ENCODE measurements at places on chromosomes 2 and 18.

GRCh38 chr18:67672716-67673115, 156.2 kb upstream of the DSEL start:
- DNase-seq = no peak

DNA sequence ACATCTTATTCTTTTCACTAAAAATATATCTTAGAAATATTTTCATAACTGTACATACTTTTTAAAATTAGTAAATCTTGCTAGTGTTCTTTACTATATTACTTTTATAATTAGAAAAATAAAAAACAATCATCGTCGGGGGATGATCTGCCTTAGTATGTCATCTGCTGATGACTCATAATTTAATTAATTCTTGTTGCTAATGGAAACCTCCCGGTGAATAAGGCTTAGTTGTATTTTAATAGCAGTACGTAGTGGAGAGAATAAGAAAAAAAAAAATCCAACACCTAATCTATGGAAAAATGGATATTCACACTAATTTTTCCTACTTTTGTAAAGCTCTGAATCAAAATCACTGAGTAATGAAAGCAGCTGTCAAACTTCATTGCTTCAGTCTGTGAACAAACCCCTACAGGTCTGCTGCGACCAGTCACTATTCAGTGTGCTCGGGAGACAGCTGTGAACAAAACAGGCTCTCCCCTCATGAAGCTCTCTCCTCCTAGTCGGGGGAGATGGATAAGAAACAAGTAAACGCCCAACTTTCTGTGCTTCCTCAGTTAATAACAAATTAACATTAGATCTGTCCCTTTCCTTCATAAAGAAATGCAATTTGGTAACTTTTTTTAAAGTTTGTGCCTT, 97.4 kb upstream of the UPP2 start:
- peak; percentile 40 for DNase-seq

- DNase-seq = no peak
Observed at GRCh38 chr2:6523476-6523875, 342.2 kb downstream of the CMPK2 start.

DNA sequence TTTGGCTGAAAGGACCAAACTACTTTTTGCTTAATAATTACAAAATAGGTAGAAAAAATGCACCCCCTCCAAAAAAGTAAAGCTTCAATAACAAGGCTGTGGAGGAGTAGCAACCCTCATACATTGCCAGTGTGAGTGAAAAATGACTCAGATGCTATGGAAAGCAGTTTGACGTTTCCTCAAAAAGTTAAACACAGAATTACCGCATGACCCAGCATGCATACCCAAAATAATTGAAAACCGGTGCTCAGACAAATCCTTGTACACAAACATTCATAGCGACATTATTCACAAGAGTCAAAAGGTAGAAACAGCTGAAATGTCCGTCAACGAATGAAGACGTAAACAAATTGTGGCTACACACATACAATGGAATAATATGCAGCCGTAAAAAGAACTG, 38.8 kb upstream of the DAPL1 start:
- DNase-seq = no peak

- DNase-seq = peak; percentile 30
Observed at GRCh38 chr2:159096901-159097300, 128.5 kb downstream of the TANC1 start.

DNA sequence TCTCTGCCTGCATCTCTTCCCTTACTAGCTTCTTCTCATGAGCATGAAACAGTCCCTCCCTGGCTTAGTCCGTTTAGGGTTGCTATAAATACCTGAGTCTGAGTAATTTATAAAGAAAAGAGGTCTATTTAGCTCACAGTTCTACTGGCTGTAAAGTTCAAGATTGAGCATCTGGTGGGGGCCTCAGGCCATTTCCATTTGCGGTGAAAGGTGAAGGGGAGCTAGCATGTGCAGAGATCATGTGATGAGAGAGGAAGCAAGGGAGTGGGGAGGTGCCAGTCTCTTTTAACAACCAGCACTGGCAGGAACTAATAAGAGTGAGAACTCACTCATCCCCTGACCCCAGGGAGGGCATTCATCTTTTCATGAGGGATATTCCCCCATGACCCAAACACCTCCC, 26.8 kb downstream of the RHBDD1 start:
- no peak for DNase-seq

DNA sequence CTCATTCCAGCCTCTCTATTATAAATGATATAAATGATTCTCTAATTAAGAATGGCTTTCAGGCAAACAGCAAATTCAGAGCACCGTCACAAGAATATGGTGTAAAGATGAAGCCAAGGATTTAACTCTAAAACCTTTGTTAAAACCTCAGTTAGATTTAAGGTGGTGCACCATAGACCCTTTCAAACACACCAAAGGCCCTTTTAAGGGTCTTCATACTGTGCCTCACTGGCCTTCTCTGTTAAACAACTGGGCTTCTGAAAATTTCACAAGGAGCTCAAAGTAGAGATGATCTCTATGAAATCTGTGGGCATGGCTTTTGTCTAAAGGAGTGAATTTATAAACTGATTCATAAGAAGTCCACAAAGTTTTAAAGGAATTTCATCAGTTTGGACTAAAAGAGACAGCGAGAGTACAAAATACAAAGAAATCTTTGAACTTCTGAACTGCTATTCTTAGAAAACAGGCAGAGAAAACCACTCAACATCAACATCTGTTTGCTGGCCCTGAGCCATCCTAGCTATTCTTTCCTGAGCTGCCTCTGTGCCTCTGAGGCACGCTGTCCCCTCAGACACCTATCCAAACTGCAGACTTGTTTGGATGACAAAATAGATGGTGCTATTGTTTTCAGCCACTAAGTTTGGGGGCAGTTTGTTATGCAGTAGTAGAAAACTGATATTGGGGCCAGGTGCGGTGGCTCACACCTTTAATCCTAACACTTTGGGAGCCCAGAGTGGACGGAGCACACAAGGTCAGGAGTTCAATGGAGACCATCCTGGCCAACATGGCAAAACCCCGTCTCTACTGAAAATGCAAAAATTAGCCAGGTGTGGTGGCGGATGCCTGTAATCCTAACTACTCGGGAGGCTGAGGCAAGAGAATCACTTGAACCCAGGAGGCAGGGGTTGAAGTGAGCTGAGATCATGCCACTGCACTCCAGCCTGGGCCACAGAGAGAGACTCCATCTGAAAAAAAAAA, 72.9 kb upstream of the MYCN start:
- DNase-seq = no peak

GRCh38 chr2:73983322-73984202, 1.1 kb upstream of the TET3 start:
- no peak for DNase-seq

GRCh38 chr2:21728133-21728532, 604.4 kb downstream of the TDRD15 start:
- no peak for DNase-seq

DNA sequence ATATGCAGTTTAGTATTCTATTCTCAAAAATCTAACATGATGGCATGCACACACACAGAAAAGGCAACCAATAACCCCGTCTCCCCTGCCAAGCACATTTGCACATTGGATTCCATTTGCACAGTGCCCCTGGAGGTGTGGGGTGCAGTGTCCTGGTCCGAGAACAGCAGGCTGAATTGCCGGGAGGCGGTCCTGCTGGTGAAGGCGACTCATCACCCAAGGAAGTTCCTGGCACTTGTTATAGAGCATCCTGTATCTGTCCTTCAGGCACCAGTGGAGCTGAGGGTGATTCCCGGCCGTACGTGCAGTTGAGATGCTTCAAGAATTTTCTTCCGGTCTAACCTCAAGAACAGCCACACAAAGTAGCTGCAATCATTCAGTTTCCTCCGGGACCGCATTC, 73.0 kb upstream of the RAB12 start:
- DNase-seq = no peak

GRCh38 chr2:217683106-217683870, 319.5 kb downstream of the TNS1 start:
- no peak for DNase-seq

- DNase-seq = no peak
Observed at GRCh38 chr2:69203166-69203985, 183.7 kb downstream of the GFPT1 start.

- DNase-seq = peak; percentile 73
Observed at GRCh38 chr18:42048158-42048557, 93.1 kb downstream of the PIK3C3 start.

- no peak for DNase-seq
Observed at GRCh38 chr2:122135021-122135937, 379.8 kb downstream of the TSN start.

DNA sequence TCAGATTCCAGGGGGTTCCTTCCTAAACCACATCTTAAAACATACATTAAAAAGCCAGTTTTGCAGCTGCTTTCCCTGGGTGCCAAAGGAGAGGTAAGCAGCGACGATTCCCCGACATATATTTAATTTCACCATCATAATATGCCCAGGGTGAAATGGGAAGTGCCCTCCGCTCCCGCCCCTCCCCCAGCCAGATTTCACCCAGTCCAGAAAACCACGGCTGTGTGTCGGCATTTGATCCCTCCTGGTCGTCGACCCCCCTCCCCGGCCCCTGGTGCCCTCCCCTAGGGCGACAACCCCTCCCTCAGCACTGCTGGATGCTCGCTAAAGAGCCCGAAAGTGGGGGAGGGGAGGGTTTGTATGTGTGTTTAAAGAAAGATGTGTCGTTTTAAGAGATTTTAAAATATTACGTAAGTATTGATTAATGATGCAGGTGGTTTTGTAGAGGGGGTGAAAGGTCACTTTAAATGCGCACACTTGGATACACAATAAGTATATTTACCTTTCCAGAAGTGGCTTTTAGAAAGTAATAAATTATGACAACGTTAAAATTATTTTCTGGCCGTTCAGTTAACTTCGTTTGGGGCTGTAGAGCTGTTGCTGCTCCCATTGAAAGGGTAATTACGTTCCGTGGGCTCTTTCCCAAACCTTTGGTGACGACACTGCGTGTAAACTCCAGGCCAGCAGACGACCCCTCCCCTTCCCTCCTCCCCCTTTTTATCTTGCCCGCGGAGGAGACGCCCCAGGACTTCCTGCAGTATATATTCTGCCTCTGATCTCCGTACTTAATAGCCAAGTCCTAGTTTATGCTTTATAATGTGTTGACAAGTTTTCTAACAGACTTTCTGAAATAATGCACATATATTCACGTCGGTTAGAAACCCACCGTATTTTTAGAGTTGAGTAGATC, 3.4 kb upstream of the BCL11A start:
- DNase-seq = no peak

Measured in fibroblast of skin of back (primary cell).